Stimulated activated CD4-positive, alpha-beta T cell treated with anti-CD3 and anti-CD28 coated beads, Interleukin-15, amount 100 ng/mL, for 1 hour (primary cell): ENCODE measurements at places on chromosomes 5 and 9.

DNA sequence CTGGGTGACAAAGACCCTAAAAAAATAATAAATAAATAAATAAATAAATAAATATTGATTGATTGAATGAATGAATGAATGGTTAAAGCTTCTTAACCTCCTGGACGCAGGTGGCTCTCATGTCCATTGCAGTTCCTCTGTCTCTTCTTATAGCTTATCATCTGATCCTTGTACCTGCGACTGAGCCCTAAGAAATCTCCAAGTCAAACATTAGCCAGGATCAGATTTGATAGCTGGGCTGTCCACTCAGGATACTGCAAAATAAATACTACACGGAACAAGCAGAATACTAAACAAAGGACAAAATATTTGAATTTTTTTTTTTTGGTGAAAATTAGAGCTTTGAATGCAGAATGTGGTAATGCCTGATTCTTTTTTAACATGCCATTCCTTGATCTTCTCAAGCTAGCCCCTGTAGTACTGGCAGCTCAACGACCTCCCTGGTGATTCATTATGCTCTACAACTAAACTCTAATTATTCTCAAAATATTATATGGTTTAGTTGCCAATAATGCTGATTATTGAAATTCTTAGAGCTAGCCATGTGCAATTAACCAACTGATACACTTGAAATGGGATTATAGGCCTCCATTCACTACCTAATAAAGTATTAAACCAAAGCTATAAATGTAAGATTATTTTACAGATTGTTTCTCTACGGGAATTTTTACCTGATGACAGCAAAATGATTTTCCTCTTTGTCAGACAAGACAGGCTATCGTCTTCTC is 9.9 kb upstream of the TMEM245 start:
- DNase-seq = no peak

- DNase-seq = no peak
Measured at GRCh38 chr9:109426626-109427402, 71.3 kb downstream of the PTPN3 start.

DNA sequence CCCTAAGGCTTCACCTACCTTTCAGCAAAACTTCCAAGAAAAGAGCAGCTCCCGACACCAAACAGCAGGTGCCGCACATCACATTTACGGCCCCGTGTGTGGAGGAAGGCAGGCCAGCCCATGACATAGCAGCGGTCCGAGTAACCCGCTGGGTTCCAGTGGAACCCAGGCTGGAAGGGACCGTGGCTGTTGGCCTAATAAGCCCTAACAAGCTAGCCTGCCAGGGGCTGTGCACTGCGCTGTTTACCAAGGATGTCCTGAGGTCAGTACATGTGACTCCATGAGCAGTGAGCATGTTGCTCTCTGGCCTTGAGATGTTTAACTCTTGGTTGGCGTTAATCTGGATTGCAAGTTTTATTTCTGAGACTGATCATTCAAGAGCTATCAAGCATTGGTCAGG is 131.5 kb downstream of the FSTL4 start:
- DNase-seq = no peak

DNA sequence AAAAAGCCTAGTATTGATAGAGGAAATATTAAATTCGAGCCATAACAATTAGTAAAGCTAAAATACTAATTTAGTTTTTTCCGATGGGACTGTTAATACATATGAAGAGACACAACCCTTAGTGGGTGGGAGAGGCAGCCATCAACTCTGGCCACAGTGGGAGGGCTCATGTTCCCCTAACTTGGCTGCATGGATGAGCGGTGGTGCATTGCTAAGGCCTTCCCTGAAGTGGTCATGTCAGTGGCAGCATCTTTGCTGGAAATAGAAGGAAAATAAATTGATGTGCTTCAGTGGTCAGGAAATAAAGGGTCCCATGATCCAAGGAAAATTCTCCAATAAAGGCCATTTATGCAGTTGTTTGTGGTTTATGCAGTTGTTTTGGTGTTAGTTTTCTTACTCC is 33.9 kb upstream of the F2RL2 start:
- no peak for DNase-seq

DNA sequence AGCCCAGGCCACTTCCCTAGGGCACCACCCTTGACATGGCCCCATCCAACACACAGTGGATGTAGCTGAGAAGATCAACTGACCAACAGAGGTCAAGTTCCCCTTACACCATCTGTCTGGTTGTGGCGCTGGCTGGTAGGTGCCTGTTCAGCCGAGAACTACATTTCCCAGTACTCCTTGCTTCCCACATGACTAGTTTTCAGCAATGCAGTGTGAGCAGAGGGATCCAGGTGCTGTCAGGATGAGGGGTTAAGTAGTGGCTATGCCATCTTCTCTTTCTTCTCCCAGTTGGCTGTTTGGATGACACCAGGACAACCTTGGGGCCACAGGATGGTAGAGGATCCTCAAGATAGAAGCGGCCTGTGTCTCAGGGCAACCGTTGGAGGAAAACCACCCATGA is 48.6 kb upstream of the SH3PXD2B start:
- DNase-seq = no peak

DNA sequence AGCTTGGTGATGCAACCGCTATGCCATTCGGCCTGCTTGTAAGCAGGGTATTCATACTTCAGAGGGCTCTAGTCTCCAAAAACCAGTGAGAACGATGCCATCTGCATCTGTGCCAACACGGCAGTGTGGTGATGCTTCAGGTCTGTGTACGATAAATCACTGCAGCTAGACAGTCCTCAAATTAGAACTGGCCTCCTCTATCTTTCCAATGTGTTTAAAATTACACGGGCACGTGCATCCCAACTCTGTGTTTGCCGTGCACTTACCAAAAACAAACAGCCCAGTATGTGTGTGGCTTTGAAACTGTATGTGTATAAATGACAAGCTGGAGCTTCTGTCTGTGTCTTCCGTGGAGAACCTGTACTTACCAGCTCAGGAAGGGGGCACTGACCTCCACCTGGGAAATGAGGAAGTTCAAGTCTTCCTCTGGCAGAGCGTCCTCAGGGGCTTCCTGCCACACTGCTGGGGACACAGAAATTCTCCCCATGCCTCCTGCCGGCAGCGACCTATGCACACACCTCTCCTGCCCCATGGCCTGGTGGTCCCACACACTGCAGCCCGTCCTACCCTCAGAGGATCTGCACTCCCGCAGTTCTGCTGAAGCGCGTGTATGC is 12.3 kb downstream of the MED10 start:
- no peak for DNase-seq

DNA sequence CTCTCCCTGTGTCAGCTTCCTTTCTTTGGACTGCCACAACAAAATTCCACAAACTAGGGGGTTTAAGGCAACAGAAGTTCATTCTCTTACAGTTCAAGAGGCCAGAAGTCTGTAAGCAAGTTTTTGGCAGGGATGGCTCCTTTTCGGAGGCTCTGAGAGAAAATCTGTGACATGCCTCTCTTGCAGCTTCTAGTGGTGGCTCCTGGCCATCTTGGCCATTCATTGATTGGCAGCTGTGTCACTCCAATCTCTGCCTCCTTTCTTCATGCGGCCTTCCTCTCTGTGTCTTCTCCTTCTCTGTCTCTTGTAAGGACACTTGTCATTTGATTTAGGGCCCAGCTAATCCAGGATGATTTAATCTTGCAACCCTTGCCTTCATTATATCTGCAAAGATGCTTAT is 2.0 kb upstream of the NEUROG1 start:
- DNase-seq = no peak

DNA sequence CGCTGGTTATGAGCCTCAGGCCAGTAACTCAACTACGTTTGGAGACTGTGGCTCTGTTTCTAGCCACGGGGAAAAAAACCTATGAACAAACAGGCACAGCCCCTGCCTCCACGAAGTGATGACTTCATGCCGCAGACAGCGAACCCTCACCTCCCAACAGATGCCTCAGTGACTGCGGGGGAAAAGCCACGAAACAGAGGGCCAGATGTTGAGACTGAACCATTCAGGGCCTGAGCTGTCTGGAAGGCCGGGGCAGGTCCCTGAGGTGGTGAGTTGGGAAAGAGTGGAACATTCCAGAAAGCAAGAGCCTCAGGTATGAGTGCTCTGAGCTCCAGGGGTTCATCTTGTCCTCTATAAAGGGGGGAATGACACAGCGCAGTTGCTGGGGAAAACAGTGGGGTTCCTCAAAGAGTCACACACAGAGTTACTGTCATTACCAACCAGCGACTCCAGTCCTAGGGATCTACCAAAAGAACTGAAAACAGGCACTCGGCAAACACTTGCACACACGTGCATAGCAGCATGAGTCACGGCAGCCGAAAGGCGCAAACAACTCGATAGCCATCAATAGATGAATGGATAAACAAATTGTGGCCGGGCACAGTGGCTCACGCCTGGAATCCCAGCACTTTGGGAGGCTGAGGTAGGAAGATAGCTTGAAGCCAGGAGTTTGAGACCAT is 15.3 kb downstream of the PLPP7 start:
- no peak for DNase-seq

- no peak for DNase-seq
Measured at GRCh38 chr5:56506211-56506965, 273.3 kb upstream of the ANKRD55 start.

DNA sequence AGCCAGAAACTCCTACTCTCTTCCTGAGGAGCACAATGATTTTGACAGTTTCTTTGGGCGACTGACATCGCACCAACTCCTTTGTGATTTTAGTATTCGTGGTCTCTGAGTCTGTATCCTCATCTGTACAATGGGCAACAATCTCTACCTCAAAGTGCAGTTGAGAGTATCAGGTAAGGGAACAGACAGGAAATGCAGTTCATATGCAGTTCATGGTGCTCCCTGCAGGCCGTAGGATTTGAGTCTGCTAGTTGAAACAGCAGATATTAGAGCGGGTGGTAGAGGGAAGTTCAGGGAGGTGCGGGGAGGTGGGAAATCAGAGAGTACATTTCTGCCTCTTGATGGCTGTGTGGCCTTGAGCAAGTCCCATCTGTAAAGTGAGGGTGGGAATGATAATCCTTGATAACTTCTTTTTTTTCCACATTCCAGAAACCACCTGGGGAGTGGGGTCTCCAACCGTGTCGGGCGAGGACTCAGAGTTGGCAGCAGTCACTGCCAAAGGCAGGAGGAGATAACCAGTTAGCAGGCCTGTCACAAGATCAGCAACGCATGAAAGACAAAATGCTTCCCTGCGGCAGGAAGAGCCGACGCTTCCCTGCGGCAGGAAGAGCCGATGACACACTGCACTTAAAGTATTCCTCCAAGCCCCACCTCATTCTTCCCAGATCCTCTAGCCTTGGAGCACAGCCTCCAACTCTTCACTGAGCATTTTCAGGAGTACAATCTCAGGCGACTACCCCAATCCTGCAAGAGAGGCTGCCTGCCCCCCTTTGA is 6.0 kb upstream of the NEK6 start:
- DNase-seq = no peak

- no peak for DNase-seq
Measured at GRCh38 chr5:42950116-42950455, 90.0 kb downstream of the ANXA2R start.

- DNase-seq = no peak
Measured at GRCh38 chr5:31232273-31232888, 38.9 kb downstream of the CDH6 start.

- no peak for DNase-seq
Measured at GRCh38 chr9:123359546-123359945, 3.5 kb downstream of the CRB2 start.

DNA sequence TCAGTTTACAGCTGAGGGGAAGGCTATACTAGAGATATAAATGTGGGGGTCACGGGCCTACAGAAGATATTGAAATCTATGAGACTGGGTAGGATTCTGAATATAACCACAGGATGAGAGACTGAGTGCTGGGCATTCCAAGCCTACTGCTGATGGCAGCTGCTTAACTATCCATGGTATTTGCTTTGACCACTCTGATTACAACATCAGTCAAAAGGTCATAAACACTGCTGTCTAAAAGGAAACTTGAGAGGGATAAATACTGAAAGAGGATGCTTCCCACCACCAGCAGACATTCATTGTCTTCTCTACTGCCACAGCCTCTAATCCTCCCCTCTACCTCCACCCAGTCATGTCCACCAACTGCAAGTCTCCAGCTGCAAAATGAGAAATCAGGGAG is 3.8 kb downstream of the ZNF622 start:
- no peak for DNase-seq
